ENCODE measurements at places on chromosomes 12 and 14. TPM values are rescaled to one million over a fixed set of nuclear protein-coding genes. Genes with fewer than 3 reads are reported as not detected.

LPAR5 gene
- total RNA-seq: 0.47 TPM

TMEM19 gene
- total RNA-seq: 28.9 TPM

ALX1 gene
- total RNA-seq: 6.3 TPM

LALBA gene
- total RNA-seq: not detected
